ENCODE measurements at places on chromosomes 4 and X. TPM values are rescaled to one million over a fixed set of nuclear protein-coding genes. Genes with fewer than 3 reads are reported as not detected.

DNA sequence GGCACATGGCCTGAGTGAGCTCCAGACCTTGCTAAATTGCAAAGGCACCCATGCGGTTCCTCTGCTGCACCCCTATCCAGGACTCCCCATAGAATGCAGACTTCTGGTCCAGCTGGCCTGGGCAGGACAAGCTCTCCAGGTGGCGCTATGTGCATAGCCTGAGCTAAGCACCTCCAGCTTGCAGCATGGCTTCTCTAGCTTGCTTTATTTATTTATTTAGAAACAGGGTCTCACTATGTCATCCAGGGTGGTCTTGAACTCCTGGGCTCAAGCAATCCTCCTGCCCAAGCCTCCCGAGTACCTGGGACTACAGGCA lies 5.5 kb upstream of the WFS1 start:
- H3K27me3 ChIP-seq: peaks cover 19% of the 10 kb centered on the region
- no peaks in the 10 kb centered on the region for H3K36me3 ChIP-seq
- no peak overlapping the region for H3K4me3 ChIP-seq
- DNase-seq: peak; percentile 58

- peak overlapping the region; percentile 98 for H3K27ac ChIP-seq
- DNase-seq: no peak
- H3K4me3 ChIP-seq: peak overlapping the region; percentile 93
Observed at GRCh38 chr4:158721680-158722079, 1.5 kb downstream of the PPID start.

- H3K27ac ChIP-seq: peak overlapping the region; percentile 28
- H3K27me3 ChIP-seq: no peaks in the 10 kb centered on the region
- no peaks in the 10 kb centered on the region for H3K36me3 ChIP-seq
- H3K4me1 ChIP-seq: peaks cover 8% of the 10 kb centered on the region
- H3K4me3 ChIP-seq: no peak overlapping the region
Observed at GRCh38 chrX:13367950-13368349, 48.1 kb upstream of the ATXN3L start.

DNA sequence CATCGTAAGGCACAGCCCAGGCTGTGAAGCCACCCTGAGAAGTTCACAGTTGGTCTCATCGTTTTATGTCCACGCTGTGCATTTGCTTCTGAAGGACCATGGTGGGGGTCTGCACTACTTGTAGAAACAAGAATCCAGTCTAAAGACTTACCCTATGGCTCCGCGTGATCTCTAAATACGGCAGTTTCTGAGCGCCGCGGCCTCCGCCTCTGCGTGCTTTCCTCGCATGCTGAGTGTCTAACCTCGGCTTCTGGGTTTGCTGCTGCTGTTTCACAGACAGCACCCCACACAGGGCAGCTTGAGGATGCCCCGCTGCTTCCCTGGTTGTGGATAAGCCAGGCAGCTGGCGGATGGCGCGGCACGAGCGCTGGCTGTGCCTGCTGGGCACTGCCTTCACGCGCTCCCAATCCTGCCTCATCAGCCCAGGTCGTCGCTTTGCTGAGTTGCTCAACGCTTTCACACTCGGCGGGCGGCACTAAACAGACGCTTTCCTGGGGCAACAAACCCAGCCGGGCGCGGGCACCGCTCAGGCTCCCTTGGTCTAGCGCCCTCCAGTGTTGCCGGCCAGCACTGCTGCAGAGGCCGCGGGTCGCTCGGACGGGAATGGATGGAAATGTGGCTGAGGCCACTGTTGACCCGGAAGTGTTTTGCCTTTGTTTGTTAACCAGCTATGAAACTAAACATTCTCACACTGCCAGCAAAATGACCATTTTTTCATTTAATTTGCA lies 39.2 kb downstream of the FGFRL1 start:
- no peaks in the 10 kb centered on the region for H3K36me3 ChIP-seq
- peaks cover 3% of the 10 kb centered on the region for H3K4me1 ChIP-seq
- H3K27me3 ChIP-seq: peaks cover 17% of the 10 kb centered on the region
- no peak for DNase-seq
- no peak overlapping the region for H3K4me3 ChIP-seq
- no peak overlapping the region for H3K27ac ChIP-seq

DNA sequence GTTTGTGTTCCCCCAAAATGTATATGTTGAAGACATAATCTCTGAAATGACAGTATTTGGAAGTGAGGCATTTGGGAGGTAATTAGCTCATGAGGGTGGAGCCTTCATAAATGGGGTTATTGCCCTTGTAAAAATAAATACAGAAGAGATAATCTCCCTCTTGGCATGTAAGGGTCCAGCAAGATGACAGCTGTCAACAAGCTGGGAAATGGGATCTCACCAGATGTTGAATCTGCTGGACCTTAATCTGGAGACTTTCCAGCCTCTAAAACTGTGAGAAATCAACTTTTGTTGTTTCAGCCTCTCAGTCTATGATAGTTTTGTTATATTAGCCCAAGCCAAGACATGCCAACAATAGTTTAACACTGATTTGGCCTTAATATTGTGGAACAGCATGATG lies 438.2 kb upstream of the PCDH7 start:
- no peak for DNase-seq
- no peaks in the 10 kb centered on the region for H3K27me3 ChIP-seq
- H3K27ac ChIP-seq: no peak overlapping the region
- no peak overlapping the region for H3K4me3 ChIP-seq
- no peaks in the 10 kb centered on the region for H3K4me1 ChIP-seq

CITED1 gene
- not detected for total RNA-seq
